HCT116 (cell line): ENCODE measurements at places on chromosomes 4 and X.

- peaks cover 60% of the 10 kb centered on the region for H3K36me3 ChIP-seq
- H3K27ac ChIP-seq, result no peak overlapping the region
- no peak overlapping the region for H3K4me3 ChIP-seq
These were observed 13.3 kb downstream of the HNRNPD start for GRCh38 chr4:82360298-82361177.

DNA sequence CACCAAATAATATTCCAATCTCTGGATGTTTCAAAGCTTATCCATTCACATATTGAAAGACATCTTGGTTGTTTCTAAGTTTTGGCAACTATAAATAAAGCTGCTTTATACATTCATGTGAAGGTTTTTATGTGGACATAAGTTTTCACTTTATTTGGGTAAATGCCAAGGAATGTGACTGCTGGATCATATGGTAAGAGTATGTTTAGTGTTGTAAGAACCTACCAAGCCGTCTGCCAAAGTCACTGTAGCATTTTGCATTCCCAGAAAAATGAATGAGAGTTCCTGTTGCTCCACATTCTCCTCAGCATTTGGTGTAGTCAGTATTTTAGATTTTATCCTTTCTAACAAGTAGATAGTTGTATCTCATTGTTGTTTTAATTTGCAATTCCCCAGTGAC lies 1047.7 kb downstream of the C4orf33 start:
- no peak for DNase-seq
- no peak overlapping the region for H3K4me3 ChIP-seq
- H3K4me1 ChIP-seq, result no peaks in the 10 kb centered on the region

- no peak overlapping the region for H3K27ac ChIP-seq
- no peaks in the 10 kb centered on the region for H3K36me3 ChIP-seq
- no peaks in the 10 kb centered on the region for H3K27me3 ChIP-seq
- H3K4me1 ChIP-seq, result no peaks in the 10 kb centered on the region
- no peak for DNase-seq
- H3K4me3 ChIP-seq, result no peak overlapping the region
These were observed 10.1 kb downstream of the OTOP1 start for GRCh38 chr4:4216648-4217047.

GRCh38 chr4:2332976-2333319 lies 71.0 kb upstream of the MXD4 start:
- no peak overlapping the region for H3K27ac ChIP-seq
- H3K4me3 ChIP-seq, result no peak overlapping the region
- peaks cover 40% of the 10 kb centered on the region for H3K4me1 ChIP-seq
- H3K36me3 ChIP-seq, result no peaks in the 10 kb centered on the region
- H3K27me3 ChIP-seq, result no peaks in the 10 kb centered on the region
- DNase-seq, result no peak

GRCh38 chr4:2643555-2643954 lies 107.1 kb downstream of the FAM193A start:
- H3K27me3 ChIP-seq, result no peaks in the 10 kb centered on the region
- H3K4me1 ChIP-seq, result no peaks in the 10 kb centered on the region
- peaks cover 16% of the 10 kb centered on the region; the same call in 1 of the 2 replicates for H3K36me3 ChIP-seq
